H4 (cell line): ENCODE measurements at places on chromosomes 2 and 18. TPM values are rescaled to one million over a fixed set of nuclear protein-coding genes. Genes with fewer than 3 reads are reported as not detected.

- no peak for DNase-seq
Observed at GRCh38 chr2:31204783-31205182, 12.5 kb downstream of the CAPN14 start.

GRCh38 chr2:177175917-177176668 lies 36.5 kb upstream of the HNRNPA3 start:
- no peak for DNase-seq

The TEKT4 gene
- total RNA-seq: not detected in 2 replicates

The PROM2 gene
- 0.10 and 0.35 TPM in 2 replicates for total RNA-seq

- no peak for DNase-seq
Observed at GRCh38 chr18:62521593-62521992, 1.2 kb upstream of the ZCCHC2 start.

GRCh38 chr2:85666435-85667316 lies 1.3 kb downstream of the SFTPB start:
- DNase-seq: no peak

The REG3G gene
- total RNA-seq: not detected in 2 replicates

GRCh38 chr2:39541011-39541930 lies 104.2 kb upstream of the MAP4K3 start:
- no peak for DNase-seq

The TUBA4B gene
- total RNA-seq: not detected in 2 replicates

The M1AP gene
- total RNA-seq: not detected in 2 replicates

DNA sequence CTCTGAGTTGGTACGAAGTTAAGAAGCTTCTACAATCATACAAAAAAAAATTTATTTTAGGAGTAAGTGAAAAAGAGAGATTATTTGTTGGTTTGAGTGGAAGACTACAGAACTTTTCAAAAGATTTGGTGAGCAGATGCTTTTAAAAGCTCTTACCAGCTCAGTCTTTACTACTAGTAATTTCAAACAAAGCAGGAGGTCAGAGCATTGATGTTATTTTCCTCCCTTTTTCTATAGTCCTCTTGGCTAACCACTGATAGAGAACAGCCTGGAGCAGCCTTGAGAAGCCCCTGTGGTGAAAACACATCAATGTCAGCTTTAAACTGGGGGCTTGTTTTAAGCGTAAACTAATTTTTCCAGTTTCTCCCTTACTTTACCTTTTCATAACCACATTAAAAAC lies 559.3 kb upstream of the CDH2 start:
- DNase-seq: no peak

The ERBB4 gene
- total RNA-seq: 0.04 and 0.33 TPM in 2 replicates

DNA sequence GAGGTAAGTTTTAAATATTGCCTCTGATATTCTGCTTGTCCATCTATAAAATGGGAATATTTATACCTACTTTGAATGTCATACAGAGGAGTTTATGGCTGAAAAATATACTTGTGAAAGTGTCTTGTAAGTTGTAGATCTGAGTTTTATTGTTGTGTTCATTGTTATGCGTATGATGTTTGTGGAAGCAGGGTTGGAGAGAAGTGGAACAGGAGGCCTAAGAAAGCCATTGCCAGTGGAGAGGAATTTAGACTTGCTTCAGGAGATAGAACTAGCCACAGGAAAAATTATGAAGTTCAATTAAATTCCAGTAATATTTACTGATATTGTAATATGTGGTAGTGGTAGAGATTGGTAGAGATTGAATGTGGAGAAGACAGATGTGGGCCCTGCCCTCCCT lies 491.9 kb upstream of the FANCL start:
- DNase-seq: no peak

GRCh38 chr2:218648088-218648786 lies 11.2 kb downstream of the ZNF142 start:
- peak; percentile 59 for DNase-seq

The STEAP3 gene
- total RNA-seq: 14.0 and 17.7 TPM in 2 replicates

DNA sequence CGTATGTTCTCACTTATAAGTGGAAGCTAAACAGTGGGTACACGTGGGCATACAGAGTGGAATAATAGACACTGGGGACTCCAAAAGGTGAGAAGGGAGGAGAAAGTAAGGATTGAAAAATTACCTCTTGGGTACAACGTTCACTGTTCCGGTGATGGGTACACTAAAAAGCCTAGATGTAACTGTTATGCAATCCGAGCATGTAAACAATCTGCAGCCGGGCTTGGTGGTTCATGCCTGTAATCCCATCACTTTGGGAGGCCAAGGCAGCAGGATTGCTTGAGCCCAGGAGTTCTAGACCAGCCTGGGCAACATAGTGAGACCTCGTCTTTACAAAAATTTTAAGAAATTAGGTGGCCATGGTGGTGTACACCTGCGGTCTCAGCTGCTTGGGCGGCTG lies 33.1 kb upstream of the TTR start:
- no peak for DNase-seq

DNA sequence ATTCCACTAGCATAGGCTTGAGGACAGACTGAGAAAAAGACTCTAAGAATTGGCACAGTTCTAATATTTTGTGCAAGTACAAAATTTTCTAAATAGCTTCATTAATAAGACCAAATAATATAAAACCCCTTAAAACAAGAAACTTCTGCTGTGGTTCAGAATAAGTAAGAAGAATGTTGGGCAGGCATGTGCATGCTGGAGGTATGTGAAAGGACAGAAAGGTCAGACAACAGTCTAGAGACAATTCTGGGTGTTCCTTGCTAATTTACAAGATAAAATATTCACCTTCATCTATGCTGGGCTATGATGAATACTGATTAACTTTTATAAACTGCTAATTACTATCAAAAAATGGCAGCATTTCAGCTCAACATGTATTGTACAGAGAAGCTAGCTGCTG lies 14.9 kb downstream of the CEBPZOS start:
- no peak for DNase-seq

DNA sequence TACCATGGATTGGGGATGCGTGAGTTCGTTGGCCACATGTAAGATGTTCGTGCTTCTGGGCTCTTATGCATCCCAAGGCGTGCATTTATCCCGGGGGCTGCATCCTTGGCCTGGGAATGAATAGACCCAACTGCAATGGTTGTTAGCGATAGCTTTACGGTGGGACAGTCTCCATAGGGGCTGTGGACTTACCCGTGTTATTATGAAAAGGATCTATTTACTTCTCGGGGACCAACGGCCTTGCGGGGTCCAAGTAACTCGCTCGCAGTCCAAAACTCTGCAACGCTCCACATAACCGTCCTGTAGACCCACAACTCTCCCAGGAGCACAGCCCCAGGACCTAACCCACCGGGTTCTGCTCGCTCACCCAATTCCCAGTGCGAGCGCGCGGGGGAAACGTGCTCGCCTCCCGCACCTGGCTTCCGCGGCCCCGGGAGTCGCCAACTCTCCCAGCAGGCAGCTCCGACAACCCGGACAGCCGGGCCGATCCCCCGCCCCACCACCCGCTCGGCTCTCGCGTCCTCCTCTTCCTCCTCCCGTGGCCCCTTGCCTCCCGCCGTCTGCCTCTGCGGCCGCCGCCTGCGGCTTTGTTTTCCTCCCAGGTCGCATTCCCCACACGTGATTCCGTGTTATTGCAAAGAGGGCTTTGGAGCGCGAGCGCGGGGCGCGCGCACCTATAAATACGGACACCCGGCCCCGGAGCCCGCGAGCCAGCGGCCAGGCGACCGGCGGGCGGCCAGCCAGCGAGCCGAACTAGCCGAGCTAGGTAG lies at the start of gene CABLES1:
CABLES1 (plus strand) TSS at position 706 of the 770 bp plus-strand sequence. CDS start 278 bp downstream, outside the sequence.
- peak; percentile 44 for DNase-seq

The RNF144A gene
- 6.5 and 8.3 TPM in 2 replicates for total RNA-seq

DNA sequence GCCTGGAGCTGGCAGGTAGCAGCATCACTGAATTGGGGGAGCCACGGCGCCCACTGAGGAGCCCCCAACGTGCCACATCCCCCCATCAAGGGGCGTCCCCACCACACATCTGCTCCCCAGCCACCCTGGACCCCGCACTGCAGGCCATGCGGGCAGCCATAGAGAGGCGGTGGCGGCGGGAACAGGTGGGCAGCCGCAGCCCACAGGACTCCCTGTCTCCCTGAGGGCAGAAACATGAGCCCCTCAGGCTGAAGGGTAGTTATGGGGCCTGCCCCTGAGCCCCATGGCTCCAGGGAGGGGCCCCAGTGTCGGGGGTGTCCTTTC lies 26.6 kb downstream of the CROCC2 start:
- no peak for DNase-seq

The GALNT3 gene
- 0.23 TPM in 1 of 2 replicates, not detected in the other for total RNA-seq

- no peak for DNase-seq
Observed at GRCh38 chr2:101751875-101752619, 54.5 kb downstream of the MAP4K4 start.

The GPD2 gene
- total RNA-seq: 72.2 and 84.6 TPM in 2 replicates

The RAB27B gene
- 1.4 and 2.1 TPM in 2 replicates for total RNA-seq

DNA sequence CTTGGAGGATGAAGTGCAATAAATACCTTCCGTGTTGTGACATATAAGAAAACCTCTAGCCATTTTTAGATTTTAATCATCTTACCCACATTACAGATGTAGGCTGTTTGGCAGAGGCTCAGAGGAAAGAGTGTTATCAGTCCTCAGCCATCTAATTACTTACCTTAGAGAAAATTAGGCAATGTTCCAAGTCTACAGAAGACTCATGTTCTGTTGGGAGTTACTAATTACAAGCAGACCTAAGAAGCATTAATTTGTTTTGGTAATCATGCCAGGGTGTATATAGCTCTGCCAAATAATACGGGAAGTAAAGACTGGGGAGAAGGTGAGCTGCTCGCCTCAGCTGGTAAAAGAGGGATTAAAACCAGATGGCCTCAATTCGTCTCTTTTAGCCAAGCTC lies 125.8 kb upstream of the PGAP1 start:
- DNase-seq: no peak

The IL36B gene
- total RNA-seq: not detected in 2 replicates

GRCh38 chr2:27959496-27959895 lies 69.0 kb downstream of the BABAM2 start:
- no peak for DNase-seq

The NDC80 gene
- total RNA-seq: 34.6 and 43.0 TPM in 2 replicates

GRCh38 chr18:47901624-47902362 lies 28.7 kb downstream of the SMAD2 start:
- no peak for DNase-seq

The LAMA1 gene
- 3.2 and 4.7 TPM in 2 replicates for total RNA-seq

- DNase-seq: no peak
Observed at GRCh38 chr2:126765395-126765794, 109.4 kb downstream of the GYPC start.

DNA sequence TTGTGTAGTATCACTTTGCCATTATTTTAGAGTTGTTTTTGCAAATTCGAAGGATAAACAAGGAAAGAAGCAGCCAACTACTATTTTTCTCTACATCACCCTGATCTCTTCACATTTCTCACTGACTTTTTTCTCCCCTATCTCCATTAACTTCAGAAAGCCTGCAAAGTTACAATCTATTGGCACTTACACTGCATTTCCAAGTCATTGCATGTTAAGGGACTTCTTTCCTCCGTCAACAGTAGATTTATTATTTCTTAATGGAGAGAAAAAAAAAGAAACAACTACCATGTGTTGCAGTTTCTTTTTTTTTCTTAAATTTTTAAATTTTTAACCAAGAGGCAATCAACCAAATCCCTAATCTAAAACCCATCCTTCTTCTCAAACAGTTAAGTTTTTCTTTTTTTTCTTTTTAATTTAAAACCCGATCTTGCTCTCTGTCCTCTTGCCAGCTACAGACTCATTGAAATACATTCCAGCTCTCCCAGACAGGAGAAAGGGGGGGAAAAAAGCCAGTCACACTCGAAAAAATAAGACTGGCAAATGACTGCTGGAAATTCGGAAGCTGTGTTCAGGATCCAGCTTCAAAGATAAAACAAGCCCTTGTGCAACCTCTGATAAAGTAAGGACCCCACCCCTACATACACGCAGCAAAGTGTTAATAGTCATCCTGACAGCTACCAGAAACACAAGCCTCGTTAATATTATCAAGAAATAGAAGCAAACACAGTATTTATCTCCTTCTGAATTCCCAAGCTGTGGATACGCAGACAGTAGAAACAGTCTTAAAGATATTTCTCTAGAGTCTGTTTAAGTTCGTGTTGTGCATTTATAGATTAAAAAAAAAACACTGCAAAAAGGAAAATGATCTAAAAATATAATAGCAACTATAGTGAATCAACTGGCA lies 1.3 kb downstream of the LRRTM4 start:
- DNase-seq: no peak

GRCh38 chr2:235799281-235799680 lies 305.4 kb downstream of the AGAP1 start:
- no peak for DNase-seq

- no peak for DNase-seq
Observed at GRCh38 chr18:69697689-69698088, 250.0 kb downstream of the CD226 start.

GRCh38 chr18:31720867-31721266 lies 36.5 kb upstream of the B4GALT6 start:
- no peak for DNase-seq

DNA sequence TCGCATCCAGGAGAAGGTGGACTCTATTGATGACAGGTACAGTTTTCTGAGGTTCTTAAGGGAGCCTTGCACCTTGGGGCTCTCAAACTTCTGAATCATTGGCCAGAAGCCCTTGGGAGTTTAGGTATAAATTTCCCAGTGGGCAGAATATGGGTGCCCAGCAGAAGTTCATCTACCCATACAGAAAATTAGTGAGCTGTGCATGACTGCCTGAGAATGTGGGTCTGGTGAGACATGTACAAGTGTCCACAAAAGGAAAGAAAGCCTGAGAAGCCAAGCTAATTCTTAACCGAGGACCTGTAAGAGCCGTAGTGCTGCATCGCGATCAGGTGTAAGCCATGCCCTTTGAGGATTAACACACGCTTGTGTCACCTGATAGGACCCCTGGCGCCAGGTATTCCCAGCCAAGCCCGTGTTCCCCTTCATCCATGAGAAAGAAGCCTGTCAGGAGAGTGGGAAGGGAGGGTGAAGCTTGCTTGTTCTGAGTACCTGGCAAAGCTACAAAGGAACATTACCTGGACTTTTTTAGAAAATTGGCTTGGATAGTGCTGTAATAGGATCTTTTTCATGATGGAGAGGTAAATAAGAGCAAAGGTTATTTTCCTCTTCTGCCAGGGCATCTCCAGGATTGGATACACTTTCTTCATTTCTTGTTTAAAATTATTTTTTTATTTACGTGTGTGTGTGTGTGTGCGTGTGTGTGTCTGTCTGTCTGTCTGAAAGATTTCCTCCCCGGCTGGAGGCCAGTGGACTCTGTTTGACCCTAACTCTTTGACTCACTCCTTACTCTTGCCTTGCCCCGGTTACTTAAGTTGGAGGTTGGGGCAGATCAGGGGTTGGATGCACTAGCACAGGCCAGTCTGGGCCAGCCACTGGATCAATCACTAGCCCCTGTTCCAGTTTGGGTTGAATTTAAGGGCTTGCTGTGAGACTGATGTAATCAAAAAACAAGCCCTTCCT lies 90.4 kb upstream of the EML6 start:
- no peak for DNase-seq
